ENCODE measurements at places on chromosomes 1 and 21.

DNA sequence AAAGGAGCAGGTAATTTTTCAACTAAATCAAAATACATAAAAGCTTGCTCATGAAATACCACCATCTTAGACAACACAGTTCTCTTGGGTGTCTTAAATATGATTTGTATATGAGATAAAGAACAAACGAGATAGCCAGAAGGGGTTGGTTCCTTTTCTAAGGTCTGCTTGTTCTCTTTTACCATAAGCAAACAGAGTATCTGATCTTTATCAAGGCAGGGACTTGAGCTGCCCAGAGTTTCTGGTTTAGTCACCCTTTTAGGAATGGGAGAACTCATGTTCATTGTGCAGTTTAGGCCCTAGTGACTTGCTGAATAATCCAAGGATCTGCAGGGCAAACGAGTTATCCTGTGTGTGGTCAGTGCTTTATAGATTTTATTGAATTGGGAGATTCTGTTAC, 3.0 kb upstream of the SUCO start:
- DNase-seq = no peak

DNA sequence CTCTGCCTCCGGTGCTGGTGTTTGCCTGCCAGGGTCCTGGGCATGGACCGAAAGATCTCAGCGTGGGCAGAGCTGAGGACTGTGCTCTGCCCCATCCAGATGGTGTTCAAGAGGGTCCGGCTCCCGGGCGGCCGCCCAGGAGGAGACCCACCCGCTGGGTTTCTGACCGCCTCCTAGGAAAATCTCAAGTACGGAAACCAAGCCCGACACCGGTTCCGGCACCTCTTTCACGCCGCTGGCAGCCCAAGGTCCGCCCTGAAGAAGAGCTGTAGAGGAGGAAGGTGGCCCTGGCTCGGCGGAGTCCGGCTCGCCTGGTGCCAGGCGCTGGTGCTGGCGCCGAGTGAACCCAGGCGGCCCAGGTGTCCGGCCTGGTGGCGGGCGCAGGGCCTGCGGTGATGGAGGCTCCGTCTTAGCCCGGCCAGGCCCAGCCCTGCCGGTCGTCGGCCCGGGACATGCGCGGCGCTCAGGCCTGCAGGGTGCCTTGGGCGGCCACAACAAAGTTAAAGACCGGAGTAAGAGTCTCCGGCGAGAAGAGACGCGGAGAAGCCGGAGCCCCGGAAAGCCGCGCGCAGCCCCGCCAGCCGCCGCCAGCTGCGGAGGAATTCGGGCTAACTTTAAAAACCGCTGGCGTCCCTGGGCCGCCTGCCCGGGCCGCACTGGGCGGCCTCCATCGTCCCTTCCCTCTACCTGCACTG, 1.5 kb downstream of the GRIK3 start:
- no peak for DNase-seq

GRCh38 chr1:115317101-115318012, 20.7 kb downstream of the NGF start:
- DNase-seq = no peak

GRCh38 chr1:15249081-15249480, 2.1 kb downstream of the FHAD1 start:
- DNase-seq = no peak

GRCh38 chr1:44433209-44433608, 28.2 kb downstream of the RNF220 start:
- DNase-seq = no peak

GRCh38 chr1:90384193-90384592, 332.9 kb downstream of the BARHL2 start:
- no peak for DNase-seq

Data from GM12892 (cell line).